Regular cardiac myocyte (primary cell): ENCODE measurements at places on chromosomes 2 and 18. TPM values are rescaled to one million over a fixed set of nuclear protein-coding genes. Genes with fewer than 3 reads are reported as not detected.

Gene SLC4A3
- 0.96 and 4.2 TPM in 2 replicates for total RNA-seq

Gene EEF1B2
- 528 and 823 TPM in 2 replicates for total RNA-seq

Gene HSPE1
- 132 and 357 TPM in 2 replicates for total RNA-seq

Gene ALPG
- total RNA-seq, result not detected in 2 replicates

Gene LIMS4
- total RNA-seq, result 8.1 and 14.1 TPM in 2 replicates

Gene CDH2
- 166 and 194 TPM in 2 replicates for total RNA-seq

Gene LDLRAD4
- total RNA-seq, result under 0.01 TPM in 2 replicates

Gene ERFE
- total RNA-seq, result 1.2 and 2.8 TPM in 2 replicates

Gene NPAS2
- 29.7 and 36.6 TPM in 2 replicates for total RNA-seq

Gene EVX2
- not detected in 2 replicates for total RNA-seq

Gene GKN1
- total RNA-seq, result not detected in 2 replicates

Gene TMEFF2
- under 0.01 TPM in 2 replicates for total RNA-seq

Gene DSG2
- total RNA-seq, result 0.19 and 0.56 TPM in 2 replicates

Gene HAAO
- 0.38 and 0.56 TPM in 2 replicates for total RNA-seq

Gene RAB17
- total RNA-seq, result 0.19 and 0.56 TPM in 2 replicates

Gene SLC19A3
- total RNA-seq, result 0.19 and 1.7 TPM in 2 replicates

Gene CREB1
- 42.3 and 47.7 TPM in 2 replicates for total RNA-seq

Gene RAX
- total RNA-seq, result not detected in 2 replicates

Gene UCN
- total RNA-seq, result 0.38 and 1.1 TPM in 2 replicates

Gene FOXI3
- total RNA-seq, result not detected in 2 replicates

Gene ANO7
- 0.38 and 0.85 TPM in 2 replicates for total RNA-seq

Gene THSD7B
- total RNA-seq, result under 0.01 and 4.2 TPM in 2 replicates

Gene CAPN14
- total RNA-seq, result under 0.01 and 0.28 TPM in 2 replicates

Gene SLC5A6
- total RNA-seq, result 14.9 and 30.3 TPM in 2 replicates
